ENCODE measurements at places on chromosomes 5 and 9. TPM values are rescaled to one million over a fixed set of nuclear protein-coding genes. Genes with fewer than 3 reads are reported as not detected.

GRCh38 chr9:128011071-128011817 is 30.5 kb upstream of the EEIG1 start:
- H3K27me3 ChIP-seq: no peaks in the 10 kb centered on the region
- H3K27ac ChIP-seq: peak overlapping the region; percentile 63
- no peak overlapping the region for H3K4me3 ChIP-seq
- DNase-seq: no peak
- peaks cover 31% of the 10 kb centered on the region for H3K4me1 ChIP-seq

DNA sequence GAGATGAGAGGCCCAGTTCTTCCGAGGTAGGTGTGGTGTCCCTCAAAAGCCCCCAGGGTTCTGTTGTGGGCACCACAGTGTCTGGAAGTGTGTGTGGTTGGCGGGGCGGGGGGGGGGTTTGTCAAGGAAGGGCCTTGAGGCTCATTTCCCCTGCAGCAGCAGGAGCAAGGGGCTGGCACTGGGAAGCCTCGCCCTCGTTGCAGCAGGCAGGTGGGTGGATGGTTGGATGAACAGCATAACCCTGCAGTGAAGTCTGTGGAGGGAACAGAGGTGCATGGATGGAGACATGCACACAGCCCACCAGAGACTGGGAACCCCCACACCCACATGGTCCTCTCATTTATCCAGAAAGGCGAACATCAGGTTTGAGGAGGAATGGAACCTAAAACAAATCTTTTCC is 2.0 kb upstream of the SPATA31E1 start:
- no peaks in the 10 kb centered on the region for H3K4me1 ChIP-seq
- no peak overlapping the region for H3K4me3 ChIP-seq
- H3K27me3 ChIP-seq: peaks cover 4% of the 10 kb centered on the region
- no peaks in the 10 kb centered on the region for H3K36me3 ChIP-seq

DNA sequence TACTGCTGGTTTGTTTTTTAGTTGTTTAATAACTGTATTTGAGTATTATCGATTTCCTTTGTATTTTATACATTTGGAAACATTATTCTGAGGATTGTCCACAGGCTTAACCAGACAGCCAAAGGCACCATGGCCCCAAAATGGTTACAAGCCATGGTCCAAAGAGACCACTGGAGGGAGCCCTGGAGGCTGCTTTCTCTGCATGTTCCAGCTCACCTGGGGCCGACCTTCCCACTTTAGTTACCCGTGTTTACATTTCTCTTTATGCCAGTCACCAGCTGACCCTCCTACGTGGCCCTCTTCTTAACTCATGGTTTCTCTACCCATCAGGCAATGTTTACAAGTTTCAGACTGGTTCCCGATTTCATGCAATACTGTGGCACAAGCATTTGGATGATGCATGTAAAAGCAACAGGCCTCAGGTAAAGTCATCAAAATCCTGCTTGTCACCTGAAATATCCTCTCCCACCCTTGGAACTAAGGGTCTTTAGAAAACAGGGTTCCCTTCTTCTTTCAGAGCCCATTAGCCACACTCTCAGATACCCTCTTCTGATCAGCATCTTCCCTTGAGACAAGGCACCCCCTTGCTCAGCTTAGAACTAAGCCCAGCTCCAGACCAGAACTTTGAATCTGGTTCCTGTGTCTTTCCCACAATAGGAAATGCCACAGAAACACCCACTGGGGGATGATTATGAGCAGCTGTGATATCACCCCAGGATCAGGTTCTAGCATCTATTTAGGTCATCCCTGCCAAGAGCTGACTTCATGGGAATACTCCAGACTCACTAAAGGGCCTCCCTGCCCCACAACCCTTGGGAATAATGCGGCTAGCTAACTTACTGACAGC is 49.9 kb upstream of the GARNL3 start:
- peaks cover 2% of the 10 kb centered on the region for H3K4me1 ChIP-seq
- H3K36me3 ChIP-seq: no peaks in the 10 kb centered on the region
- no peak overlapping the region for H3K4me3 ChIP-seq

DNA sequence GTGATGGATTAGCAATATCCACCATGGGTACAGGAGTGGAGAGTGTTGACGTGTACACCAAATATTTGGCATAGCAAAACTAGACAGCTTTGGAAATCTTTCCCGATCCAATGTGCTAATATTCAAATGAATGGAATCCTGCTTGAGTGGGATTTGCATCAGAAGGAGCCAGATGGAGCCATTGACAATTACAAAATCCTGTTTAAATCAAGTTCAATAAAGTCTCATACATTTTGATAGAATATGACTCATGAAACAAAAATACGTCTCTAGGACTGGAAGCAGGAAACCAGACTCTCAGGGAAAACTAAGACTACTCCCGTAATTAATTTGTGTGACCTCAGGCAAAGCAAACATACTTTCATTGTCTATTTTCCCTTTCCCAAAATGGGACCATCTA is 13.0 kb downstream of the TNC start:
- peaks cover 7% of the 10 kb centered on the region for H3K4me1 ChIP-seq
- no peak for DNase-seq
- no peak overlapping the region for H3K4me3 ChIP-seq
- no peak overlapping the region for H3K27ac ChIP-seq
- no peaks in the 10 kb centered on the region for H3K36me3 ChIP-seq

GRCh38 chr9:69376651-69377050 is 51.6 kb downstream of the ENTREP1 start:
- H3K36me3 ChIP-seq: no peaks in the 10 kb centered on the region
- H3K4me1 ChIP-seq: no peaks in the 10 kb centered on the region
- no peak for DNase-seq
- H3K27ac ChIP-seq: no peak overlapping the region
- H3K27me3 ChIP-seq: no peaks in the 10 kb centered on the region
- no peak overlapping the region for H3K4me3 ChIP-seq

- no peak overlapping the region for H3K4me3 ChIP-seq
- H3K36me3 ChIP-seq: no peaks in the 10 kb centered on the region
- no peak for DNase-seq
- H3K4me1 ChIP-seq: peaks cover 17% of the 10 kb centered on the region
- H3K27me3 ChIP-seq: peaks cover 10% of the 10 kb centered on the region
These were observed 6.0 kb upstream of the NEK6 start for GRCh38 chr9:124251605-124252378.

GRCh38 chr9:105046907-105047741 is 119.2 kb upstream of the ABCA1 start:
- no peak for DNase-seq
- no peak overlapping the region for H3K27ac ChIP-seq
- no peaks in the 10 kb centered on the region for H3K4me1 ChIP-seq
- H3K4me3 ChIP-seq: no peak overlapping the region

GRCh38 chr9:97857606-97858392 is 4.8 kb downstream of the FOXE1 start:
- no peak overlapping the region for H3K27ac ChIP-seq
- H3K27me3 ChIP-seq: peaks cover 82% of the 10 kb centered on the region
- H3K4me3 ChIP-seq: peak overlapping the region; percentile 31
- no peaks in the 10 kb centered on the region for H3K36me3 ChIP-seq
- peaks cover 15% of the 10 kb centered on the region for H3K4me1 ChIP-seq

DNA sequence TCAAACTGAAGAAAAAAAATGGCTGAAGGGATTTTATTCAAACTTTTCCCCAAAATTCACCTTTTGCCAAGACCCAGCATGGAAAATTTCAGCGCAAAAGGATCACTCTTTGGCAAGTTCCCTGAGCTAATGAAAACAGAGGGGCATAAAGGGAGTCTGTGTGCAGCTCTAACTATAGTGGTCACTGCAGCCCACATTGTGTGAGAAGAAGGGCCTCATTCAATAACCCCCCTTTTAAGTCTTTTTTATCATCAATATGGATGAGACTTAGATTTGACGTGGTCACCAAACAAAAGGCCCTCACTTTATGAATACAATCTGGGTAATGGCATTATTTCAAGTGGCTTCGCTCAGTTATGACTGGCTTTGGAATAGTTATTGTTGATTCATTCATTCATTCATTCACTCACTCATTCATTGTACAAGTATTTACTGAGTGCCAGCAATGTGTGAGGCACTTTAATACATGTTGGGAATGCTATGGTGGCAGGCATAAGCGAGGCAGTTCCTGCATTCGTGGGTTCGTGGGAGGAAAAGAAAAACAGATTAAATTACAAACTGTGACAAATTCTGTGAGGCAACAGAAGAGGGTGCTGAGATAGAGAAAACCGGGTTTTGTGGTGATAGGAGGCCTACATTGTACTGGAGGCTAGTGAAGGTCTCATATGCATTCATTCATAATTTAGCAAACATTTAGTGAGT is 145.7 kb upstream of the KLF4 start:
- H3K36me3 ChIP-seq: no peaks in the 10 kb centered on the region
- H3K4me3 ChIP-seq: no peak overlapping the region
- peaks cover 36% of the 10 kb centered on the region for H3K27me3 ChIP-seq
- peaks cover 5% of the 10 kb centered on the region for H3K4me1 ChIP-seq

DNA sequence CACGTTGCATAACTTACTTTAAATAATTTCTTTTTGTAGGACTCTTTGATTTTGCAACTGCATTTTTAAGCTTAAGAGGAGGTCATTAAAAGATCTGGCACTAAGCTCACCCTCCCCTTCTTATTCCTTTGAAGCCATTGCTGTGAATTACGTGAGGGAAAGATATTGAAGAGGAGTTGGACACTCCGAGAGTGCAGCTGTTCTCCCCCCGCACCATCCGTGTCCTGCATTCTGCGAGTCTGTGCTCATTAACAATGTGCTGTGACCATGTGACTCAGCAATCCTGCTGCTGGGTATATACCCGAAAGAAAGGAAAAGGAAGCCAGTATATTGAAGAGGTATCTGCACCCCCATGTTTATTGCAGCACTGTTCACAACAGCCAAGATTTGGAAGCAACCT is 40.0 kb downstream of the NXNL2 start:
- peaks cover 4% of the 10 kb centered on the region for H3K4me1 ChIP-seq
- no peak overlapping the region for H3K27ac ChIP-seq
- no peaks in the 10 kb centered on the region for H3K36me3 ChIP-seq

GRCh38 chr9:105187781-105188180 is 56.7 kb upstream of the SLC44A1 start:
- peaks cover 24% of the 10 kb centered on the region for H3K27me3 ChIP-seq
- no peaks in the 10 kb centered on the region for H3K4me1 ChIP-seq
- H3K27ac ChIP-seq: no peak overlapping the region
- no peaks in the 10 kb centered on the region for H3K36me3 ChIP-seq
- DNase-seq: no peak

GRCh38 chr5:157241483-157241882 is 24.4 kb upstream of the CYFIP2 start:
- no peak for DNase-seq
- no peak overlapping the region for H3K27ac ChIP-seq
- peaks cover 80% of the 10 kb centered on the region for H3K36me3 ChIP-seq
- H3K27me3 ChIP-seq: no peaks in the 10 kb centered on the region
- peaks cover 45% of the 10 kb centered on the region for H3K4me1 ChIP-seq

GRCh38 chr5:151110992-151111391 is 30.2 kb upstream of the TNIP1 start:
- H3K4me3 ChIP-seq: no peak overlapping the region
- H3K4me1 ChIP-seq: peaks cover 2% of the 10 kb centered on the region
- DNase-seq: no peak
- no peaks in the 10 kb centered on the region for H3K27me3 ChIP-seq

- peaks cover 9% of the 10 kb centered on the region for H3K4me1 ChIP-seq
- H3K27ac ChIP-seq: no peak overlapping the region
- H3K4me3 ChIP-seq: no peak overlapping the region
- peaks cover 10% of the 10 kb centered on the region for H3K27me3 ChIP-seq
- no peak for DNase-seq
These were observed 87.0 kb upstream of the MTAP start for GRCh38 chr9:21715408-21715807.

GRCh38 chr5:95530416-95530815 is 24.4 kb downstream of the SKIC3 start:
- H3K36me3 ChIP-seq: peaks cover 35% of the 10 kb centered on the region
- no peak overlapping the region for H3K27ac ChIP-seq
- DNase-seq: no peak
- no peak overlapping the region for H3K4me3 ChIP-seq
- no peaks in the 10 kb centered on the region for H3K27me3 ChIP-seq
- peaks cover 5% of the 10 kb centered on the region for H3K4me1 ChIP-seq

The MTREX gene
- total RNA-seq: 72.3 TPM

The SEC24A gene
- 20.5 TPM for total RNA-seq

The SCGB3A2 gene
- total RNA-seq: not detected

The RECK gene
- total RNA-seq: 8.8 TPM

The ABLIM3 gene
- not detected for total RNA-seq

The SOHLH1 gene
- not detected for total RNA-seq

The ADGRD2 gene
- total RNA-seq: not detected

The PAEP gene
- total RNA-seq: not detected

All from activated naive CD8-positive, alpha-beta T cell treated with anti-CD3 and anti-CD28 coated beads, Interleukin-2, amount 10 ng/mL, durations not matched to agents 7 days and 5 days (primary cell).